ENCODE measurements at places on chromosomes 7 and 10.

DNA sequence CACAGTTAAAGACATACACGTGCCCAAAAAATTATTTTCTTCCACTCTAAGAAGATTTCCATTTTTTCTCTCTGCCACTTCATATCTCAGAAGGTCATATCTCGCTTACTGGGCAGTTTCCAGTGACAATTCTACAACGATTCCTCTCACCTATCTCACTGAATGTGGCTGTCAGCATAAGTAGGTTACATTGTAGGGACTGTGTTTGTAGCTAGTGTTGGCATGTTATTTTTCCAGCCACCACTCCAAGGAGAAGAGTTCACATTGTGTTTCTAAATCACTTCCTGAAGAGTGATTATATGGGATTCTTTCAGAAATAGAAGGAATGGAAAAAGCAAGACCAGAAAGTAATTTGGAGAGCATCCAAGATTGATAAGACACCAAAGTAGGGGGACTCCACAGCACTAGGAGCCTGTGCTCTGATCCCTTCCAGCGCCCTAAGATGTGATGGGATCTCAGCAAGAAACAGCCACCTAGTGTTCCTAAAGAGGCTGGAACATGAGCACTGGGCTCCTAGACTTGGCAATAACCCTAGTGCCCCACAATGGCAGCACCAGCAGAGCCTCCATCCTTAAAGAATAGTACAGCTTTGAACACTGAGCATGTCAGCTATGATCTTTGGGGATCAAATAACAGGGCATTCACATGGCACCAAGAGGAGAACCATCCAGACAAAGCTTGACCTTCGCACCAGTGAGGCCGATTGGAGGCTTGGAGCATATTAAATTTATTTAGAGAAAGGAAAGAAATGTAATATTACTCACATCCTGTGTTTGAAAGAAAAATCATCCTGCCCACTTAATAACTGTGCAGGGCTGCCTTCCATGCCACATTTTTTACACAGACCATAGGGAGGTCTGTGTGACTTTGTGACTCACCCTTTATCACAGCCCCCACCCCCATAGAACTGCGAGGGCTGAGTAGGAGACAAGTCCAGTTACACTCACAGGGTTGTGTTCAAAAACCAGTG lies 51.8 kb downstream of the CAV1 start:
- peak; percentile 95 for DNase-seq

GRCh38 chr10:128071417-128071782 lies 54.8 kb downstream of the MKI67 start:
- DNase-seq, result no peak

DNA sequence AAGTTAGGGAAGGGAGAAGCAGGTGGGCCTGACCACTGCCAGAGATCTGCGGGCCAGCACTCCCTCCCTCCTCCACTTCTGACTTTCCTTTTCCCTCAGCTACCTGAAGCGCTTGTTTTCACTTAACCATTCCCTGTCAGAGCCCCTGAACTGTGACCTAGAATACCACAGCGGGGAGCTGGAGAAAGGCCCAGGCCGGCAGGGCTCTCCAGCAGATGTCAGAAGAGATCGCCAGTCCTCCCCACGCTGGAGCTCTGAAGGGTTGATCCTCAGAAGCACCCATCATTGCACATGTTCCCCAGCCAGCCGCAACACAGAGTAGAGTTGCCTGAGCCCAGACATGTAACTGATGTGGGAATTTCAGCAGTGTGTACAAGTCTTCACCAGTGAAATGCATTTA lies 44.4 kb upstream of the GAD2 start:
- no peak for DNase-seq

DNA sequence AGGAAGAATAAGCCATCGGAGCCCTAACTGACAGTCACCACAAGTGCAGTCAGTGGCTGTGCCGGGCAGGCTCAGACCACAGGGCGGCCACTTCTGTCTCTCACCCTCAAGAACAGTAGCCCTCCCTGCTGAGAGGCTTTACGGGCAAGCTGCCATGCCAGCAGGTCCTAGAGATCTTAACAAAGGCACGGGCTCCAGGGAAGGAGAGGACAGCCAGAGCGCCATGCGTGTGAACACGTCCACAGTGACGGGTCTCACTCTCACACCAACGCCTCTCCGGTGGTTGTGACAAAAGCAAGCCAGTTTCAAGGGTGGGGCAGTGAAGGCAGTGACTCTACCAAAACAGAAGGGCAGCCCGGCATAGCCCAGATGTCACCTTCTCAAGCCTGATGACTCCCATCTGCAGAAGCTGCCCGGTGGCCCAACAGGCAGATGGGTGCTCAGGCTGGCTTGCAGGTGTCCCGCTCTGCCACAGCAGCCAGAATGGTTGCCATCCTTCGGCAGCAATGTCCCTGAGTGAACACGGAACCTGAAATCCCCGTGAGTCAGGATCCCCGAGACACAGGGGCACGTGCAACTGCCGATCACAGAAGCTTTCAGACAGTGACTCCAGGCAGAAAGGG lies 102.0 kb downstream of the FAM53B start:
- DNase-seq, result no peak

GRCh38 chr7:27147199-27148030 lies at the start of gene HOXA6:
TSS of gene HOXA6 (minus strand) at chr7:27147774. CDS start at chr7:27147749, 25 bp downstream.
- DNase-seq, result no peak

DNA sequence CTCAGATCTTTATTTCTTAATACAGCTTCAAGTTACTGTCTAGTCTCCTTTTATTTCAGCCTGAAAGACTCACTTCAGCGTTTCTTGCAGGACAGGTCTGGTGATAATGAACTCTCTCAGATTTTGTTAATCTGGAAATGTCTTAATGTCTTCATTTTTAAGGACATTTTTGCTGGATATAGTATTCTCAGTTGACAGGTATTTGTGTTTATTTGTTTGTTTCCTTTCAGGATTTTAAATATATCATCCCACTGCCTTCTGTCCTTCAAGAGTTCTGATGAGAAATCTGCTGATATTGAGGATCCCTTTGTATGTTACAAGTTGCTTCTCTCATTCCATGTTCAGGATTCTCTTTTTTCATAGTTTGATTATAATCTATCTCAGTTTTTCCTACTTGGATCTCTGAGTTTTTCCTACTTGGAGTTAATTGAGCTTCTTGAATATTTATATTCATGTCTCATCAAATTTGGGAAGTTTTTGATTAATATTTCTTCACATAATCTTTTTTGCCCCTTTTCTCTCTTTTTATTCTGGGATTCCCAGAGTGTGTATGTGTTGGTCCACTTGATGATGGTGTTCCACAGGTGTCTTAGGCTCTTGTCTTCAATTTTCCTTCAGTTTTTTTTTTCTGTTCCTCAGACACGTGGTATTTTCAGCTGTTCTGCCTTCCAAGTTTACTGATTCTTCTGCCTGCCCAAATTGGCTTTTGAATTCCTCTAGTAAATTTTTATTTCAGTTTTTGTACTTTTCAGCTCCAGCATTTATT lies 49.9 kb downstream of the PTEN start:
- no peak for DNase-seq

- peak; percentile 24 for DNase-seq
These were observed 79.7 kb downstream of the CDH23 start for GRCh38 chr10:71476228-71477011.

DNA sequence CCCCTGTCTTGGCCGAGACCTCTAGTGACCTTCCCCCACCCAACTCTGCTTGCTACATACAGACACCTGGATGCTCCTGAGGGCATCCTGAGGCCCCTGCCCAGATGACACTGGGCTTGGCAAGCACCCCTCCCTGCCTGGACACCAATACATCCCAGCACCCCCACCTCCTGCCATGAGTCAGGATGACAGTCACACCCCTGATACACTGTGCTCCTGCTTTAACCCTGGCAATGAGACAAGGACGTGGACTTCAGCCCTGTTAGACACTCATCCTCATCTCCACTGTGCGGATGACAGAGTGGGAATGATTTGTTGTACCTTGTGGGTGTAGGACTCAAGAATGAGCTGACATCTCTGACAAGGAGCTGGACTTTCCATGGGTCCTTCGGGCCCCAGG lies 186.3 kb upstream of the ADCY1 start:
- no peak for DNase-seq

- no peak for DNase-seq
These were observed 30.7 kb downstream of the HABP2 start for GRCh38 chr10:113583571-113583970.

GRCh38 chr7:21616796-21617436 lies 74.1 kb downstream of the DNAH11 start:
- peak; percentile 81 for DNase-seq

DNA sequence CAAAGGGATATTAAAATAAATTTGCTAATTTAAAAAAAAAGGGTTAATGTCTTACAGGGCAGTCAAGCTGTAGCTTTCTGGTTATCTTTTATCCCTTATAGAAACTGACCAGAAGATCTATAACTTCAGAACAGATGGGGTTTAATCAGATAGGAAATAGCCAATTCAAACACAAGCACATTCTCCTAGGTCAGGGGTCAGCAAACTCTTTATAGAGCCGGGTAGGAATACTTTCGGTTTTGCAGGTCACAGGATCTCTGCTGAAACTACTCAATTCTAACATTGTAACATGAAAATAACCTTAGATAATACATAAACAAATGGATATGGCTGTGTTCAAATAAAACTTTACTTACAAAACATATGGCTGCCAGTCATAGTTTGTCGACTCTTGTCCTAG lies 479.8 kb downstream of the ADRA2A start:
- no peak for DNase-seq

GRCh38 chr10:115826396-115826795 lies 446.6 kb downstream of the GFRA1 start:
- peak; percentile 21 for DNase-seq

GRCh38 chr10:103645141-103646054 lies 151.9 kb downstream of the NEURL1 start:
- DNase-seq, result peak; percentile 93

- DNase-seq, result no peak
These were observed 372.3 kb upstream of the LRRN3 start for GRCh38 chr7:110718503-110719205.

DNA sequence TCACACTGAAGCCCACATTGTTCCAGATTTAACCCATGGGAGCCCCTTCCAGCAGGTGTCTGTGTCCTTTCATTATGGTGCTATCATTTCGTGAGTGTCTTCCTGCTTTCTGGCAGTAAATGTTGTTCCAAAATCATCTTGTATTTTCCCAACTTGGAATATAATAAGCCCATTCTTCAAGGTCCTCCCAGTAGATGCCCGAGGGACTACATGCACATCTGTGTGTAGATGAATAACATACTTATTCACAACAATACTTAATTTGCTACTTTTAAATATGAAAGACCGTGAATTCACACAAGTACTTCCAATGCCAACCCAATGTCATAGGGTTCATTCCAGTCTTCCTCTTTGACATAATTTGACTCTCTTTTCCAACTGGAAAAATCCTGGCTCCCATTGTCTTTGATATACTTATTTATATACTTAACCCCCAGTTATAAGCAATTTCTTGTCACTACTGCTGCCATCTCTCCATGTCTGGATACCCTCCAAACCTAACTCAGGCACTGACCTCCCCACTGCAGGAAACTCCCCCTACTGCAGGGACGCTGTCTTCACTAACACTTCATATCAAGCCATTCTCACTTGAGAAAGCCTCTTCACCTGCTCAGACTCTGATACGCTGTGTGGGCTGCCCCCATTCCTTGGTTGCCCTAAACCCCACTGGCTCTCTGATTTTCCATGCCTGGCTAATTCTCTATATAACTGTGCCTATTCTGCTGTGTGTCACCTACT lies 1119.2 kb downstream of the CNTNAP2 start:
- no peak for DNase-seq

GRCh38 chr7:151038951-151039849 lies 9.1 kb upstream of the ASIC3 start:
- DNase-seq, result peak; percentile 88

GRCh38 chr10:29681676-29682448 lies 47.1 kb upstream of the SVIL start:
- no peak for DNase-seq

DNA sequence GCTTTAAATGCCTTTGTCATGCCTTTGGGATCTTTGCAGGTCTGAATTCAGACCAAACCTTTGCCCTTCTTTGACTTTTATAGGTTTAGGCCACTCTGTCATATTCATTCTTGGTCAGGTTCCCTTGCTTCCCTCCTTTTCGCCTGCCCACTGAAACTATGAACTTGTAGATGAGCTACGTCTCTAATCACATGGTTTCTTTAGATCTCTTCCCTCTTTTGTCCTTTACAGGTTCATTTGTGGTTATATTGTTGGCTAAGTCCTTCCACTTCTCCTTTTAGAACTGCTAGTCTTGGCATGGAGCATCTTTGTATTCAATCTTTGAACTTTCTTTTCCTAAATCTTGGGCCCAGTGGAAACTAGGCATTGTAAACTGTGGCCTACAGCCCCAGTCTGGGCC lies 104.0 kb upstream of the ZEB1 start:
- DNase-seq, result no peak

DNA sequence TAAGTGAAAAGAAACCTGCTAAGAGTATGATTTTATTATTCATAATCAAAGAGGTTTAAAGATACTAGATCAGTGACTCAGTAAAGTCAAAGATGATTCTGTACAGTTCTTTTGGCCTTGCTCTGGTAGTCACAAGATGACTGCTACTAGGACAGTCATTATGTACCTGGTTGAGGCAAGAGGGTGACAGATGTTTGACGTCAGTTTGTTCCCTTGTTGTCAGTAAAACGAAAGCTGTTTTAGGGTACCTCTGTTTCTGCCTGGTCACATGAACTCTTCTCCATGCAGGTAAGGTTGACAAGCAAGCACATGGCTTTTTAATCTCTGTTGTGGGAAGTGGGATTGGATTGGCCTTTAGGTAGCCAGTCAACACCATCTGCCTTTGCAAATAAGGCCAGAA lies 308.0 kb downstream of the EXOC4 start:
- DNase-seq, result no peak

DNA sequence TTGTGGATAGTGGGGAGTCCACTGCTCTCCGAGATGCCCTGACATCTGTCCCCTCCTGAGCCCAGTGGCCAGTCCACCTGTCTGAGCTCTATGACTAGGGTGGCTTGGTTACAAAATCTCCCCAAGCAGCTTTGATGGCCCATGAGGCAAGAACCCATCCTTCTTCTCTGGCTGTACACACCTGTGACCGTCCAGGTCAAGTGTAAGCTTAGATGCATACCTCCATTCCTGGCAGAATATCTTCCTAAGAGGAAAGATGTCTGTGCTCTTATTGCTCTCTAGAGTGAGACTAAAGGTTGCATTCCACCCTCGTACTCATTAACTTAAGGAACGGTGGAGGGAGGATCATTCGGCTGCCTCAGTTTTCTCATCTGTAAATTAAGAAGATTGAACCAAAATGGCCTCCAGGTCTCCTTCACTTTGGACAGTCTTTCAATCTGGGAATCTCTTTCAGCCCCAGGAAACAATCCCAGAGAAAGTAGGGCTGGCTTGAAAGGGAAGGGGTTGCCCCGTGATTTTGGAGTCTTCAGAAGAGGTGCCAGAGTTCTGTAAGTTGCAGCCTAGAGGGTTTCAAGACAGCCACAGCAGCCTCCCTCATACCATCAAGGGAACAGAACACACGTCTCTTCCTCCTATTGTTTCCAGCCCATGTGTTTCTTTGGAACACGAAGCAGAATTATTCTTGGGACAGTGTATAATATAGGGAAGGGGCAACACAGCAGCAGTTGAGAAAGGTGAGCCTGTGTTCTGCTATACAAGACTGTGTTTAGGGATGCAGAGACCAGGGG lies 5.5 kb downstream of the HOXA4 start:
- no peak for DNase-seq

- peak; percentile 66 for DNase-seq
These were observed 94.6 kb downstream of the FAS start for GRCh38 chr10:89085153-89085552.

- no peak for DNase-seq
These were observed 404.2 kb downstream of the SDK1 start for GRCh38 chr7:3705258-3705657.

Data from cardiac fibroblast (primary cell).